ENCODE measurements at places on chromosomes 3 and 15.

DNA sequence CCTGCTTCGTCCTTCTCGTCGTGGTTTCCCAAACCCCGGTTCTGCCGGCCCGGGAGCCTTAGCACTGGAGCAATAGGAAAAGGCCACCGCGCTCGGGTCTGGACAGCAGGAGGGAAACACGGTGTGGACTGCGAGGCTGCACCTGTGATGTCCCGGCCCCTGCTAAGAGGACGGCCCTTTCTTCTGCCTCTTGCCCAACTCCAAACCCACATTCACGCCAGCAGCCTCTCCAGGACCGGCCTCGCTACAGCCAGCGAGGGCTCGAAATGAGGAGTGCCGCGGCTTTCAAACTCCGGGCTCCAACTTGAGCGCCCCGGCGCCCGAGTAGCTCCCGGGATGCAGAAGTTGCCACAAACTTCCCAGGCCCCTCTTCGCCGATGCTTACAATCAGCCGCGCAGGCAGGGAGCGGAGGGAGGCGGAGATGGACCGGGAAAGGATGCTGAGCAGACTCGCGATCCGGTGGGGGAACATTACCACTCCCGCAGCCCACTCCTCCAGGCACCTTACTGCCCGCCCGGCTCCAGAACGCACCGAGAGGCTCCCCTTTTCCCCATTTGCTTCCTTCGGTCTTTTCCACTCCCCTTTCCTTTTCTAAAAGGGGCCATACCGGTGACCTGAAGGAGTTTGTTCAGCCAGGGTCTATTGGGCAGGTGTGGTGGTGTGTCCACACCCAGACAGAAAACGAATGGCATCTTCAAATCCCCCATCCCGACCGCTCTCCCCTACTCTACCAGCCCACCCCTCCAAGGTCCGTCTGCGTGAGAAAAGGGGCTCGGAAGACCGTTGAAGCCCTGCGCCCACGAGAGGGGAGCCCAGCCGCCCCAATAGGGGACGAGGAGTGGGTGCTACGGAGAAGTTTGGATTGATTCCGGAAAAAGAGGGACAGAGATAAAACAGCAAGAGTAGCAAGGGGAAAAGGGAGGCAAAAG is 18.8 kb upstream of the SATB1 start:
- no peak for DNase-seq

DNA sequence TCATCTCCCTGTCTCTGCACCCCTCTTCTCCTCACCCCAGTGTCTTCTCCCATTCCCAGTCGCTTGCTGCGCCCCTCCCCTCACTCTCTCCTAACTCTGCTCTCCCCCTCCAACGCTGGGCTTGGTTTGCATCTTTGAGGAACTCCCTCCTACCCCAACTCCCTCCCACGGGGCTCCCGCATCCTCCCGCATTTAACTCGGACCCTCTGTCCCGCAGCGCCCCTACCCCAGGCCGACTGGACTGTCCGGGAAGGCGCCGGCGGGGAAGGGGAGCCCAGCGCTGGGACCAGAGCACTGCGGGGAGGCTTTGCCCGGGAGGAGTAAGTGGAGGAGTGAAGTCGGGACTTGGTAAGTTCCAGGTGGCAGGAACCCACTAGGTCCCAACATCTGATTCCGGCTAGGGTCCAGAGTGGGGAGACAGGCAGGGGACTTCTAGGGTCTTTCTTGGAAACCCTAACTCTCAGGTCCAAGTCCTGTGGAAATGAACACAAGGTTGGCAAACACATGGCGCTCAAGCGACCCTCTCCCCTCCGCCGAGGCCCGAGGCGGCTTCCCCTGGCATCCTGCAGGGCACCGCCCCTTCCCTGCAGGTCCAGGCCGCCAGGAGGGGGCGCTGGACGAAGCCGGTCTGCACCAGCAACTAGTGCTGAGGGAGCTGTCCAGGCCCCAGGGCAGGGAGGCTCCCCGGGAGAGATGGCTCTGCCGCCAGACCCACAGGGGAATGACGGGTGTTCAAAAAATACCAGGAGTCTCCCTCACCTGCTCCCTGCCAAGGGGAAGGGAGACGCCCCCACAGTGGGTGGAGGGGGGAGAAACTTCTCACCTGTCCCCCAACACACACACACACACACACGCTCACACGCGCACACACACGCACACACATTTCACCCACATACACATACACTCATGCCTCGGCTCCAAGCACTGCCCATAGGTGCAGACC is 53.2 kb downstream of the LHFPL4 start:
- DNase-seq, result peak; percentile 43

DNA sequence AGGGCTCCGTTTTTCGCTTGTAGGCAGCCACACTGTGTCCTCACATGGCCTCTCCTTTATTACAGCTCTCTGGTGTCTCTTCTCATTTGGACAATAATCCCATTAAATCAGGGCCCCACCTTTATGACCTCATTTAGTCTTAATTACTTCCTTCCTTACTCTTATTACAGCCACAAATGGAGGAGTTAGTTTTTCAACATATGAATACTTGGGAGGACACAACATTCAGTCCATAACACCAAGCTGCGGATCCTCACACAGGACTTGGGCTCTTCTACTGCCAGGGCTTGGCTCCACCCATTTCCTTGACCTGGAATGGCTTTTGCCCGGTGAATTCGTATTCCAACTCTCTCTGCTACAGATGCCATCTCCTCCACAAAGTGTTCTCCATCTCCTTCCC is 74.3 kb upstream of the SLC7A14 start:
- DNase-seq, result no peak

GRCh38 chr3:131361464-131362421 is 19.8 kb upstream of the NUDT16 start:
- peak; percentile 15 for DNase-seq

DNA sequence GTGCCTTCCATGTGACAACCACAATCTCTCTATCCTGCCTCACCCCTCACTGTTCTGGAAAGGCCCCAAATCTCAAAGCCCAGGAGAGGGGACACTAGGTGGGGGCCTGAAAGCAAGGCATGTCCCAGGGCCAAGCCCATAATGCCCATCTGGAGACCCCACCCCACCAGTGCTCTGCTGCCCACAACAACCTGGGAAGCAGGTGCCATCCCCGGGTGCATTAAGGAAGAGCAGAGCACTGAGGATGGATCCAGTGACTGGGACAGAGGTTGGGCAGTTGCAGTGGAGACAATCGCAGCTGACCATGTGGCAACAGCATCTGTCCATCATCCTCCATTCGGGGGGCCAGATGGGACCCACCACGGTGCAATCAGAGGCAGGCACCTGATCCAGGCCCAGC is 106.2 kb upstream of the PRR20G start:
- DNase-seq, result no peak
